ENCODE measurements at places on chromosomes 4 and X.

DNA sequence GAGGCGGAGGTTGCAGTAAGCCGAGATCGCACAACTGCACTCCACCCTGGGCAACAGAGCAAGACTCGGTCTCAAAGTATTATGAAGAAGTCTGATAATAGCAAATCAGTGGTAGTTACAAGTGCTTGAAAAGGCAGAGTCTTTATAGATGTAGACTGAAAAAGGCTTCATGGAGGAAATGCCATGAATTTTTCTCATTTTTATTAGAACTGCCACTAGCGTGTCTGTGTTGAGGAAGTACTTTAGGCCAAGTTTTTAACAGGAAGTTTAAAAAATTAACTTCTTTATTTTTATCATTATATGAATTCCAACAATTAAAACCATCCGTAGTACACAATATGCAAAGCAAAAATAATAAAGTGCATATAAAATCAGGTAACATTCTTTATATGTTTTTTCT, 32.8 kb upstream of the IL13RA1 start:
- no peak for DNase-seq

GRCh38 chr4:98261405-98262291, 464 bp downstream of the RAP1GDS1 start:
- DNase-seq, result peak; percentile 4

- no peak for DNase-seq
Measured at GRCh38 chr4:113059449-113060182, 10.2 kb downstream of the ANK2 start.

DNA sequence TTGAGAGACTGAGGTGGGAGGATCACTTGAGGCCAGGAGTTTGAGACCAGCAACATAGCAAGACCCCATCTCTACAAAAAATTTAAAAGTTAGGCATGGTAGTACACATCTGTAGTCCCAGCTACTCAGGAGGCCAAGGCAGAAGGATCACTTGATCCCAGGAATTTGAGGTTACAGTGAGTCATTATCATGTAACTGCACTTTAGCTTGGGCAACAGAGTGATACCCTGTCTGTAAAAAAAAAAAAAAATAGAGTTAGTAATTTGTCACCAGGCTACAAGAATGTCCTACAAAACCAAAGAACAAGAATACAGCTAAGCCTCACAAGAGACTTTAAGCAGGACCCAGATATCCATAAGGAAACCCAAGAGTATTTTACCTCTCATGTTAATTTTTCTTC, 27.0 kb upstream of the RAB28 start:
- no peak for DNase-seq

DNA sequence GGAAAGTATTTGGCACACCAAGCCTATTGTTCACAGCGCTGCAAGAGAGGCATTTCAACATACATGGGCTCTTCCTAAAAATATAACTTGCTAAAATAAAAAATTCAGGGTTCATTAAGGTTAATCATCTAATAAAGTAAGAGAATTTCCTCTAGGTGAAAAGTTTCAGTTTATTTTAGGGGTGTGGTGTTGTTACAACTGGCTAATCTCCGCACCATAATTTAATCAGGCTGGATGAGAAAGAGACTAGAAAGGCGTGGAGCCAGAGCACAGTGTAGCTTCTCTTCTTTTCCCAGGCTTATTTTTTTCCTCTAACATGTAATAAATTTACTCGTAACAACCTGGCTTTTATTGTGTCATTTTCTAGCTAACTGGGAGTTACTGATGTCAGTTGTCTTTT, 47.9 kb downstream of the FHL1 start:
- no peak for DNase-seq

DNA sequence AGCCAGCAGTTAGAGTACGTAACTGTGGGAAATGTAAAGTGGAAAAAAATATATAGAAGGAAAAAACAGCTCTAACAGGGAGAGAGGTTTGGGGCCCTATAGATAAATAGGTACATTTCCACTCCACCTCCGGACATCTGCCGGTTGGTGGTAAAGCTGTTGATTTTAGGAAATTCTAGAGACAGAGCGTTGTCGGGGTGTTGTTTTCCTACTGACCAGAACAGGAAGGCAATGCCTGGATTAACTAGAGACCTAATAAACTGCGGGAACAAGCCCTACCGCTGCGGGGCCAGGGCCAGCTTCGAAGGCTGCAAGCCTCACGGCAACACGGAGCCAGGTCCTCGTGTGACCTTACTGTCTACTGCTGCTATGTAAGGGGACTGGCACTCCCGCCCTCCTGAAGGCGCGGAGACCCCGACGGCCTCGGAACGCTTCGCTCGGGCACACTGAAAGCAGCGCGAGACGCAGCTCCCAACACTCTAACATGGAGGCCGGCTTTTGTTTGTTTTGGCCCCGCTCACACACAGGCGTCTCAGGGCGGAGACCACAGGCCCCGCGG, 702 bp upstream of the CDKN2AIP start:
- DNase-seq, result peak; percentile 6

GRCh38 chr4:114373508-114373907, 225.1 kb upstream of the UGT8 start:
- DNase-seq, result no peak

DNA sequence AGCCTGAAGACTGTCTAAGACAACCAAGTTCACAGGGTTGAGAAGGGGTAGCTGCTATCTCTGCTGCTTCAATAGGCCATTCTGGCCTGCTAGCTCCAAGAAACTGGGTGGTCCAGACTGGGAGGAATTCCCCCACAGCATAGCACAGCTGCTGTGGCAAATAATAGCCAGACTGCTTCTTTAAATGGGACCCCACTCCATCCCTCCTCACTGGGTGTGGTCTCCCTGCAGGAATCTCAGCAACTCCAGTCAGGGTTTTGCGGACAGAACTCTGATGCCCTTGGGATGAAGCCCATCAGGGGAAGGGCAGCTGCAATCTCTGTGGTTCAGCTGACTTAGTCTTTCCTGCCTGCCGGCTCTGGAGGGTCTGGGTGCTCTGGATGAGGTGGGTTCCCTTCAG, 1018.6 kb upstream of the DIAPH2 start:
- DNase-seq, result no peak

All from stimulated activated CD8-positive, alpha-beta memory T cell treated with anti-CD3 and anti-CD28 coated beads, Interleukin-2, amount 100 ng/mL, for 1 hour (primary cell).